ENCODE measurements at places on chromosomes 16 and 17.

GRCh38 chr16:88642881-88643643 lies 4.7 kb downstream of the IL17C start:
- no peak for DNase-seq

DNA sequence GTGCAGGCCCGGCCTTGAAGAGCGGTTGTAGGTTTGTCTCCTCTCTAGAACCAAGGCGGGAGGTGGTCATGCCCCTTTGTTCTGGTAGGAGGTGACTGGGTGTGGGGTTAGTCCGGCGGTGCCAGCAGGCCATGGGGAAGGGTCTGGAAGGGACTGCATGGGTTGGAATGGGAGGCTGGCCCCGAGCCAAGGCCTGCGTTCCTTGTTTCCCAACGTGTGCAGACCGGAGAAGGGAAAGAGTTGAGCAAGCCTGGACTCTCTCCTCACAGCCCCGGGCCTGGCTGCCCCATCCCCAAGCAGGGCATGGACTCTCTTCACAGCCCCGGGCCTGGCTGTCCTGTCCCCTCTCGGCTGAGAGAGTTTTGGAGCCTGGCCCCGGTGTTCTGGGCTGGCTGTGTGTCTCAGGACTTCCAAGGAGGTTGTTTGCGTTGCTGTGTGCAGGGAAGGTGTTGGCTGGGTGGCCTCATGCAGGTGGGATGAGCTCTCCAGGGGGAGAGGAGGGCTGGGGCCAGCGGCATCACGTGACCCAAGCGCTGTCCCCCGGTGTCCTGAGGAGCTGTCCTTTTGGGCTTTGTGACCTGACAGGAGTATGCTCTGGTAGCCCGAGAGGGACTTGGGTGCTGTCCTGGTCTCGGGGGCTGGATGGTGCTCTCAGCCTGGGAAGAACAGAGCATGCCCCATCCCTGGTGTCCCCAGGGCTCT lies 2.6 kb downstream of the CACNA1H start:
- DNase-seq: no peak

DNA sequence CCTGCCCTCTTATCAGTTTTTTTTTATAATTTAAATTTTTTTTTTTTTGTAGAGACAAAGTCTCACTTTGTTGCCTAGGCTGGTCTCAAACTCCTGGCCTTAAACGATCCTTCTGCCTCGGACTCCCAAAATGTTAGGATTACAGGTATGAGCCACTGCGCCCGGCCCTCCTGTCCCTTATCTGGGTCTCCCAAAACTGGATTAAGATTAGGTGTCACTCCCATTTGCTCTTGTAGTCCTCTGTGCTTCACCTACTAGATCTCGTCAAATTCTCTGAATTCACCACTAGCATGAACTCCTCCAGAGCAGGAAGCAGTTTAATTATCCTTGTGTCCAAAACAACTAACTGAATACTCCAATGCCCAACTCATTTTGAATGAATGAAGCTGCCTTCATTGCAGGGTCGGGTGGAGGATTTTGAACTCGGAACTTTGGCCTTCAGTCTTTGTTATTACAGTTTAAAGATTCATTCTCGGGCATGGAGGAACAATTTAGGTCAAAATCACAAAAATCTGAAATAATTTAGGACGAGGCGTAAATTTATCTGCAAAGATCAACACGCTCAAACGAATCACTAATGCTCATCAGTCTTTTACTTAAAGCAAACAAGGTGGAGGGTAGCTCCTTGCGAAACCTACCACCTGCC lies 802 bp upstream of the ATXN2L start:
- DNase-seq: peak; percentile 13

DNA sequence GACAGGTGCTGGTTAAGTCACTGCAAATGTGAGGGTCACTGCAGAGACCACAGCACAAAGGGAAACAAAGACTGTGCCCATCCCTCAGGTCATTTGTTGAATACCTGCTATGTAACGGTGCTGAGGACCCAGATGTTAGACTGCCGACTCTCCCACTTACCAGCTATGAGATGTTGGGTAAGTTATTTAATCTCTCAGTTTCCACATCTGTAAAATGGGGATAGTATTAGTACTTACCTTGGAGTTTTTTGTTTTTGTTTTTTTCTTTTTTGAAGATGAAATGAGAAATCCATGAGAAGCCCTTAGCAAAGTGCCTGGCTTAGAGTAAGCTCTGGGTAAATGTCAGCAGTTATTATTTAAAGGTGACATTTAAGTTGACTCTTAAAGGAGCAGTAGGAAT lies 50.5 kb upstream of the PMFBP1 start:
- DNase-seq: no peak

DNA sequence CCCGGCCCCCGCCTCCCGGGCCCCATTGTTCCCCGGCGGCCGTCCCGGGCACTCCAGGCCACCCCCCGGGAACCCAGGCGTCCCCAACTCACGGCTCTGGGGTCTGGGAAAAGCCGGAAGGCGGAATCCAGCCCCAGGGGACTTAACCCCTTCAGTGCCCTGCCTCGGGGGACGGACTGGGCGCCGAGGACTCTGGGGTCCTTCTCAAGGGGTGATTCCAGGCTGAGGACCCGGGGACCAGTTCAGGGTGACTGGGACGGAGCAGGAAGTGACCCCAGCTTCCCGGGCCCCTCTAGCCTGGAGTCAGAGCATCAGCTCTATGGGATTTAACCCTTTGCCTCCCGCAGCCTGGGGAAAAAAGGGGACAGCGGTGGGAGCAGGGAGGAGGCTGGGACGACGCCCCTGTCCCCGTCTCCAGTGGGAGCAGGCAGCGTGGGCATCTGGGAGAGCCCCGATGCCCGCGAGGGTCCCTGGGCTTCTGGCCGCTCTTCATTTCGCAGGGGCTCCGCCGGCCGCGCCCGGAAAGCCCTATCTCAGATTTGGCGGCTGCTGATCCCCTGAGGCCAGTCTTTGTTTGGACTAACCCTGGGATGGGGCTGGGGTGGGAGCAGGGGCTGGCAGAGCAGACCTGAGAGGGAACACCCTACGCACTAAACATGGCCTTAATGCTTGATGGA lies at the start of gene ZNF629:
ZNF629 (minus strand) TSS at position 270 of the 677 bp plus-strand sequence. CDS start 2,723 bp downstream, outside the sequence.
- DNase-seq: peak; percentile 94

DNA sequence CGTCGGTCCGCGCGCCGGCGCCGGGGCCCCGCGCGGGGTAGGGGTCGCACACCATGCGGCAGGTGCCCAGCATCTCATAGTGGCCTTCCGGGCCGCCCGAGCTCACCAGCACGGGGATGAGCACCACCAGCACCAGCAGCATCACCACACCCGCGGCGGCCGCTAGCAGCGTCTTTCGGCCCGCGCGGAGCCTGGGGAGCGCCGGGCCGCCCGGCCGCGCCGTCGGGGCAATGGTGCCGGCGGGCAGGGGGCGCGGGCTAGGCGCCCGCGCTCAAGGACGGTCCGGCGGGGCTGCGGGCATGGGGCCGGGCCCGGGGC lies 237 bp downstream of the C1QL1 start:
- DNase-seq: no peak

GRCh38 chr16:83652943-83653342 lies 154.8 kb upstream of the HSBP1 start:
- no peak for DNase-seq

DNA sequence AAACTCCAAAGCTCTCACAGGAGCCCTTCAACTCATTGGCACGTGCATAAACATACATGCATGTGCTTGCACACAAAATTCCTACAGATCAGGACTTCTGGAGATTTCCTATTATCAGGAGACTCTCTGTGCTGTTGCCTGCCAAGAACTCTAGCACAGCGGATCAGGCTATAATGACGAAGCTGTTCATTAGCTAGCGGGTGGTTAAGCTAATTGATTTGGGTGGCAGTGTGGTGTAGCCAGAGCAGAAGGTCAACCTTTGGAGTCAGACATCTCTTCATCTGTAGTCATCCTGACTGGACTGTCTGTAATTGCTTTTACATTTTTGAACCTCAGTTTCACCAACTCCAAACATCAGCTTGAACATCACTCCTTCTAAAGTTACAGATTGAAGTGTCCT lies 69.0 kb downstream of the KIF2B start:
- no peak for DNase-seq

DNA sequence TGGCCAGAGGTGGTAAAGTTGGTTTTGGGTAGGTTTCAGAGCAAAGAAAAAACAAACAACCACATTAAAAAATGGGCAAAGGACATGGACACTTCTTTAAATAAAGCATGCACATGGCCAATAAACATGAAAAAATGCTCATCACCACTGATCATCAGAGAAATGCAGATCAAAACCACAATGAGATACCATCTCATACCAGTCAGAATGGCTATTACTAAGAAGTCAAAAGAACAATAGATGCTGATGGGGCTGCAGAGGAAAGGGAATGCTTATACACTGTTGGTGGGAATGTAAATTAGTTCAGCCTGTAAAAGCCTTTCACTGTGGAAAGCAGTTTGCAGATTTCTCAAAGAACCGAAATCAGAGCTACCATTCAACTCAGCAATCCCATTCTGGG lies 598.4 kb upstream of the SOX9 start:
- no peak for DNase-seq

- DNase-seq: no peak
Measured at GRCh38 chr16:68450741-68451255, 2.5 kb upstream of the SMPD3 start.

GRCh38 chr17:6487251-6488007 lies 43.2 kb downstream of the PIMREG start:
- DNase-seq: peak; percentile 84

DNA sequence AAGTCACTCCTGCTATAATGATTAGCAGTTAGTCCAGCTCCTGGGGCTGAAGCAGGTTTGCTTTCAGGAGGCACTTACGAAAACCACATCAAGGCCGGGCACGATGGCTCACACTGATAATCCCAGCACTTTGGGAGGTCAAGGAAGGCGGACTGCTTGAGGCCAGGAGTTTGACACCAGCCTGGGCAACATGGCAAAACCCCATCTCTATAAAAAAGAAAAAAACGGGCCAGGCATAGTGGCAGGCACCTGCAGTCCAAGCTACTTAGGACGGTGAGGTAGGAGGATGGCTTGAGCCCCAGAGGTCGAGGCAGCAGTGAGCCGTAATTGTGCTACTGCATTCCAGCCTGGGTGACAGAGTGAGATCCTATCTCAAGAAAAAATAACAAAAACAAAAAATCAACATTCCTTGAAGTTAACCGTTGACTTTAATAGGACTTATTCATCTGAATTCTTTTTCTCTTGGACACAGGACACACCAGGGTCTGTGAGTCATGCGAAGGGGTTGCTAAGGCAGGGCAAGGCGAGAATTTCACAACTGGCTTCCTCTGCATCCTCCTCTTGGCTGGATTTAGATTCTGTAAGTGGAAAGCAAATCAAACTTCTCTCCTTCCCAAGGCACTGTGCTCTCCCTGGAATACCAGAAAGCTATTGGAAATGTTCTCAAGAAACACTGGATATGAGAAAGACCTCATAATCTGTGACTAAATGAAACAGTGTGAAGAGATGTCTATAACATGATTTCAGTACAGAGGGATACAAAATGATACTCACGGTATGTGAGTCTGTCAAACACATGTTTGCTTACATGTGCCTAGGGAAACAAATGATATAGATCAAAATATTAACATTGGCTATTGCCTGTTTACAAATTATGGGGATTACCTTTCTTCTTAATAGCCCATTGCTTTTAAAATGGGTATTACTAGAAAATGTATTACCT lies 99.5 kb downstream of the SYCE1L start:
- DNase-seq: no peak

GRCh38 chr16:23500862-23501225 lies 9.4 kb downstream of the GGA2 start:
- no peak for DNase-seq

Measured in cerebellum (tissue), 4 donors.